ENCODE measurements at places on chromosomes 16 and 17.

- DNase-seq = no peak
Measured at GRCh38 chr17:6413065-6413464, 21.9 kb downstream of the AIPL1 start.

GRCh38 chr17:82022310-82022980, at the start of gene CENPX:
TSS of gene CENPX (minus strand) at chr17:82022878. CDS start at chr17:82022861, 17 bp downstream.
- no peak for DNase-seq

GRCh38 chr16:83602761-83603722, 204.7 kb upstream of the HSBP1 start:
- DNase-seq = no peak

DNA sequence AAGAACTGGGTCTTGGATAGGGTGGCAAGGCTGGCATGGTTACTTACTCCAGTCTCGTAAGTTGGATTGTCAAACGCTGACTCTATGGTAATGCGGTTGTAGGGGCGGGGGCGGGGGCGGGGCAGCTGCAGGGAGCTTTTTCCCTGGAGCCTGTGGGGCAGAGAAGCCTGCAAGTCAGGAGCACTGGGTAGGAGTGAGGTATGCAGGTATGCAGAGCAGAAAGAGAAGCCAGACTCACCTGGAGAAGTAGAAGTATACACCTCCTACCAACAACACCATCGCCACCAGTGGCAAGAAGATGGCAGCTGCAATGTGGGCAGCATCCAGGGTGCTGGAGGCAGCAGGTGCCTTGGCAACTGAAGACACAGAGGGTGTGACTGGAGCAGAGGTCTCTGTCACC, 4.8 kb upstream of the PHF12 start:
- no peak for DNase-seq

DNA sequence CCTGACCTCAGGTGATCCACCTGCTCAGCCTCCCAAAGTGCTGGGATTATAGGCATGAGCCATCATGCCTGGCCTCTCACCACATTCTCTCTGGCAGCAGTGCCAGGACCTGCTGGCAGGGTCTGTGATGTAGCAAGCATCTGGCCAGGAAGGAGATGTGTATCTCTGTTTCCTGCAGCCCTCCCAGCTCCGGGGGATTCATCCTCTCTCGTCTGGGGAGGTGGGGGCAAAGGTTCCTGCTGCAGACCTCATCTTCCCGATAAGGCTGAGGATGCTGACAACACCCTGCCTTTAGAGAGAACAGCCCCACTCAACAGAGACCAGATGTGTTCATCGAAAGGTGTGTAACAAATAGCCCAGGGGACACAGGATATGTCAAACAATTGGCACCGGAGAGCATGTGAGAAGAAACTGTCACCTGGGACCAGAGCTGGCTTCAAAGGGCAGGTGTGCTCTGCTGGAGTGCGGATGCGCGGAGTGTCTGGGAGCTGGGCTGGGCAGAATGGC, 54.8 kb upstream of the SEC14L1 start:
- no peak for DNase-seq

GRCh38 chr16:56549744-56550385, 15.0 kb upstream of the MT4 start:
- no peak for DNase-seq

DNA sequence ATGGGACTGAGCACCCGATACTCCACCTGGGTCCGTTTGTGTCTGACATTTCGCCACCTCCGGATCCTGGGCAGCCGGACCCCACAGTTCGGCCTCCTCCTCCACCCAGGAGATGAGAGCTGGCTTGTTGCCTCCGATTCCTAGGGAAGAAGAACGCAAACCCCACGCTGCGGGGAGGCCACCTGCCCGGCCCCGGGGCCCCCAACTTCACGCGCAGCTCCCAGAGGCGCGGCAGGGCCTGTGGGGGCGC, 542 bp downstream of the ZNF764 start:
- no peak for DNase-seq

DNA sequence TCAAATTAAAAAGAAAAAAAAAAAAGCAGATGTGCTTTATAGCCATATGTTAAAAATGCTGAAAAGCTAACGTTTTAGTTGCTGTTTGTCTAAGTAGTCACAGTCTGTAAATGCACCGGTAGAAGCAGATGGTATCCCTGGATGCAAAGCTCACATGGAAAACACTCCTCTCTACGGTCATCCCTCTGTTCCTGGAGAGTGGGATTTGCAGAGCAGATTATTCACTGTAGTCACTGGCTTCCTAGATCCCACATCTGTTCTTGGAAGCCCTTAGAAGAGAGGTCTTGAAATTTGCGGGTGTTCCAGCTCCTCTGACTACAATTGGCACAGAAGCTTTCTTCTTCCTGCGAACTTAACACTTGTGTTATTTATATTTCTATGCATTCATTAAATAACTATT, 186.6 kb downstream of the PMP22 start:
- no peak for DNase-seq

DNA sequence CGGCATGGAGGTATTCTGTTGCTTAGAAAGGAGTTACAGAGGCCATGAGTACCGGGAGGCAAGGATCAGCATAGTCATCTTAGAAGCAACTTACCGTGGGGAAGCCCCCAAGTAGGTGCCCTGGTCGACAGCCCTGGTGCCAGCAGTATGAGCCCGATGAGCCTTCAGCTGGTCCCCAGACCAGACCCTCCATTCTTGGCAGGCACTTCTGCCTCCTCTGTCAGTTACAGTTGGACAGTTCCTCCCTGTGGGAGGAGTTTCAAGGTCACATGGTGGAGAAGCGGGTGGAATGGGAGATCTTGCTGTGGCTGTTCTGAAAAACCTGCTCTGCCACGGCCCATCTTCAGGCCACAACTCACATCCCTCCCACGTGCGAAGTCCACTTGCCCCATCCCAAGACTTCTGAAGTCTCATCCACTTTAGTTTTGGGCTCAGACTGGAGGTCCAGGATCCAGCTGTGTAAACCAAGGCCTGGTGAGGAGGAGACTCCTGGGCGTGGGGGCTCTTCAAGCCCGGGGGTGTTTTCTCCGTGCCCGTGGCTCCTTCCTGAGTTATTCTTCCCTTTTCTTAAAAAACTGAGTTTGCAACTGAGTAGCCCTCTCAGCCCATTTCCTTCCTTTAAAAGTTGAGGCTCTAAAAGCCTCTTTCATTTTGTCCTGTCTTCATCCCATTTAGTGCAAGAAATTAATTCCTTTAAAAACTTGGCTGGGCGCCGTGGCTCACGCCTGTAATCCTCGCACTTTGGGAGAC, 133.5 kb downstream of the SEC14L1 start:
- no peak for DNase-seq

- no peak for DNase-seq
Measured at GRCh38 chr17:44293509-44294226, 14.7 kb upstream of the RUNDC3A start.

GRCh38 chr17:45628019-45628418, 137.5 kb upstream of the PLEKHM1 start:
- no peak for DNase-seq

- no peak for DNase-seq
Measured at GRCh38 chr16:70508752-70509151, 14.6 kb downstream of the COG4 start.

- no peak for DNase-seq
Measured at GRCh38 chr16:66741950-66742808, 9.2 kb downstream of the DYNC1LI2 start.

GRCh38 chr17:27519550-27519949, 63.3 kb downstream of the KSR1 start:
- DNase-seq = no peak

DNA sequence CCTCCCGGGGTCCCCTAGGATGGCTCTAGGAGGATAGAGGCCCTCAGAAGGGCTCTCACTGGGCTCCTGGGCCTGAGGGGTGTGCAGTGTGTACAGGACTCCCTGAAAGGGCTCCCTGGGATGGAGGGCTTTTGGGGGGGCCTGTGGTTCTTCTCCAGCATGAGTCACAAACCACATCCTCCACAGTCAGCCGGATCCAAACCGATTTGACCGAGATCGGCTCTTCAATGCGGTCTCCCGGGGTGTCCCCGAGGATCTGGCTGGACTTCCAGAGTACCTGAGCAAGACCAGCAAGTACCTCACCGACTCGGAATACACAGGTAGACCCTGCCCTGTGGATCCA, 4.5 kb downstream of the TRPV2 start:
- DNase-seq = peak; percentile 37

- DNase-seq = no peak
Measured at GRCh38 chr17:6752068-6752909, 3.6 kb upstream of the XAF1 start.

GRCh38 chr17:61862105-61862574, 1.2 kb downstream of the BRIP1 start:
- no peak for DNase-seq

GRCh38 chr16:58487566-58488351, 12.2 kb upstream of the NDRG4 start:
- peak; percentile 45 for DNase-seq

GRCh38 chr16:73214825-73215677, 167.1 kb upstream of the ZFHX3 start:
- DNase-seq = no peak

- DNase-seq = no peak
Measured at GRCh38 chr16:20401066-20401465, 3.5 kb downstream of the PDILT start.

DNA sequence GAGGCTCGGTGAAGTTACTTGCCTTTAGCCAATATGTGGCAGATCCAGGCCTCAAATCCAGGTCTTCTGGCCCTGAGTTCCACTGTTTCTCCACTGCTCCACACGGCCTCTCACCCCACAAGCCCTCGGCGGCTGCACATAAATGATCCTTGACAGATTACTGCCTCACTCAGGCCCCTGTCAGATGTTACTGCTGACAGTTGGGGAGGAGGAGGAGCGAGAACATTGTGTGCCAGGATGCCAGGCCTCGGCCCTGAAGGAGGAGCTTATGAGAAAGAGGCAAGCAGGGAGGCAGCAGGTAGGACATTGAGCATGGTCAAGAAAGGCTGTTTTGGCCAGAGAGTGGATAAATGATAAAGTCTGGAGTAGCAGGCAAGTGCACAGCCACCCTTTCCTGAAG, 88.6 kb downstream of the RAB11FIP4 start:
- no peak for DNase-seq

GRCh38 chr16:76535-77272, 1.3 kb upstream of the MPG start:
- no peak for DNase-seq

- DNase-seq = no peak
Measured at GRCh38 chr16:1651094-1651973, 26.7 kb upstream of the JPT2 start.

DNA sequence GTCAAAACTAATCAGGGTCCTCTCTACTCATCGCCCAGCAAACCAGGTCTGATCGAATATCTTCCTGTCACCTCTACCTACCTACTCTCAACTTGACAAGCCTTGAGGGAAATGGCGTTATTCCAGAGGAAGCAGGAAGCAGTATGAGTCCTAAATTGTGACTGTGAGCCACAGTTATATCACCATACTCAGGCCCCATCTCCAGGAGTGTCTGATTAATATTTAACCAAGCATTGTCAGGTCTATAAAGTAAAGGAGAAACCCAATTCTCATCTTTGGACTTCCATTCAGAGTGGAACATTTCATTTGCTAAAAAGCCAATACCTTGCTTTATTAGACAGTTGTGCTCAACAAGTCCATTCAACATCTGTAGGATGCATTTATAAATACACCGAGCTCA, 17.8 kb upstream of the CLEC3A start:
- DNase-seq = no peak

- no peak for DNase-seq
Measured at GRCh38 chr17:2693561-2694380, 17.8 kb downstream of the CLUH start.

DNA sequence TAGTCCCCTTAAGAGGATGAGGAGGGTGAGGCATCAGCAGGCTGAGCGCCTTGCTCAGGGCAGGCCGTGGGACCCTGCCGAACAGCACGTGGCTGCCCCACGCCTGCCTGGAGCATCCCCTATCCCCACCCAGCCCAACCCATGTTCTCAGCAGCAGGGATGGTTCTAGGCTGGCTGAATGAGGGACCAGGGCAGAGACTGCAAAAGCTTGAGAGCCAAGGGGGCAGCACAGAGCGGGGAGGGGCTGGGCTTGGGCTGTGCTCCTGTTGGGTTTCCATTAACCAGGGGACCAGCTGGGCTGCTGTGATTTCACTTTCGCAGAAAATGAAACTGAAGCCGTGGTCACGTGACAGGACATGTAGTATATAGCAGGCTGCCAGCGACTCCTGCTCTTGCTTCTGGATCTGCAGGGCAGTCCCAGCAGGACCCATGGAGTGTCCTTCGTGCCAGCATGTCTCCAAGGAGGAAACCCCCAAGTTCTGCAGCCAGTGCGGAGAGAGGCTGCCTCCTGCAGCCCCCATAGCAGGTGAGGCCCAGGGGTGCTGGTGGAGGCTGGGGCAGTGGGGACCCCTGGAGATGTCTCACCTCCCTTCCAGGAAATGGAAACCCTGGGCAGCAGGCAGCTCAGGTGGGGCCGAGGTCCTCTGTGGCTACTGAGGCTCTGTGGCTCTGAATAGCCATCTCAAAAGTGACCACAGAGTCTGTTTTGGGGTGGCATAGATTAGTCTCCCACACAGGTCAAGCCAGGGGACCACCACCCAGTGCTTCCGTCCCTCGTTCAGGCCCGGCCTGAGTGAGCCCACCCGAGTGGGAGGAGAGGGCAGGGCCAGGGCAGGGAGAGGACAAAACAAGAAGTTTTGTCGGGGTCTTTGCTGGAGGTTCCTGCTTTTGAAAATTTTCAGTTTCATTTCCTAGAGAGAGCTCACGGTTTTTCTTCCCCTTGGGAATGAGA, 2.9 kb downstream of the RNF213 start:
- DNase-seq = peak; percentile 89

- DNase-seq = no peak
Measured at GRCh38 chr17:80382956-80383355, 32.0 kb upstream of the ENDOV start.

DNA sequence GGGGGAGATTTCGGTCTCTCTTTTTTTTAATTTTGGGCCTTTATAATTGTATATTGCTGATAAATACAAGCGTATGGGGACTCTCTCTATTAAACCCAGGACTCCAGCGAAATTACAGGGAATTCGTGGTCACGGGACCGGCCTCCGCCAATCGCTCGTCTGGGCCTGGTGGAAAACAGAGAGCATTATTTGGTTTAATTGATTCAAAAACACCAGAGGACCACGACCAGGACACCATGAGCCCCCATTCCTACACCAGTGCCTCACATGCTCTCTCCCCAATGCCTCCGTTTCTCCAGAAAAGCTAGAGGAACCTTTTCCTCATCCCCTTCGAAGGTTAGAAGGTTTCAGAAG, at the start of gene HOXB2:
TSS of gene HOXB2 (minus strand) at position 88 of the 354 bp plus-strand sequence. CDS start 198 bp downstream, outside the sequence.
- no peak for DNase-seq

GRCh38 chr17:59505610-59506276, 59.7 kb upstream of the DHX40 start:
- DNase-seq = no peak

DNA sequence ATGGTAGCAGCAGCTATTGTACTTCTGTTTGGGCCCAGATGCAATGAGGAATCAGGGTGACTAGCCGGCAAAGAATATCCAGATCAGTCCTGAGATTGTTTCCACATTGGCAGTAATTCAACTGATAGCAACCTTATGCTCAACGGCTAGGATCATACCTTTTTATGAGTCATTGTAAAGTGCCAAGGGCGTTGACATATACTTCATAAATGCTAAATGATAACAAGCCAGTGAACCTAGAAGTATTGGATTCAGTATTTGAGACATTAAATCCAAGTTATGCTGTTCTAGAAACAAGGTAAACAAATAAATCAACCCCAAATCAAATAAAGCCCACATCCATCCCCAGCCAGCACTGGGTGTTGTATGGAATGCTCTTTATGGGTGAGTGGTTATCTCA, 207.1 kb upstream of the ZFHX3 start:
- DNase-seq = no peak

All from activated T-helper 1 cell treated with anti-CD3 and anti-CD28 coated beads, Interleukin-12 subunit alpha, Interleukin-12 subunit beta, Interleukin-2, Interleukin-4 antibody, amounts not matched to agents 30 ng/mL and 10 ng/mL and 1 ng/mL, durations not matched to agents 14 hours and 24 hours and 36 hours (primary cell).